ENCODE measurements at places on chromosomes 11 and 22.

DNA sequence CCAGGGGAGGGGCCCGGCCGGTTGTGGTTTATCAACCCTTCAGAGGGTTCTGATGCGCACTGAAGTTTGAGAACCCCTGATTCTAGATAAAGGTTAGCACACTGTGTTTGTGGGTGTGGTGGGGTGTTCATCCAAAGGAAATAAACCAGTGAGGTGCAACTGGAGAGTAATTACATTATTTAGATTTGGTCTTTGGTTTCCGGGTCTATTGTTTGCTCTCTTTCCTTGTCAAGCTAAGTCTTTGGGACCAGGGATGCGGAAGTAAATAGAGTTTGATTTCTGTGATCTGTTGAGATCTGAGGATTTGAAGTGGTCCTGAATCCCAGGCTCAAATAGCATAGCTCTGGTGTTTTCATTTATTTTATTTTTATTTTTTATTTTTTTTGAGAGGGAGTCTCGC is 50.5 kb upstream of the CLMP start:
- no peak for DNase-seq

DNA sequence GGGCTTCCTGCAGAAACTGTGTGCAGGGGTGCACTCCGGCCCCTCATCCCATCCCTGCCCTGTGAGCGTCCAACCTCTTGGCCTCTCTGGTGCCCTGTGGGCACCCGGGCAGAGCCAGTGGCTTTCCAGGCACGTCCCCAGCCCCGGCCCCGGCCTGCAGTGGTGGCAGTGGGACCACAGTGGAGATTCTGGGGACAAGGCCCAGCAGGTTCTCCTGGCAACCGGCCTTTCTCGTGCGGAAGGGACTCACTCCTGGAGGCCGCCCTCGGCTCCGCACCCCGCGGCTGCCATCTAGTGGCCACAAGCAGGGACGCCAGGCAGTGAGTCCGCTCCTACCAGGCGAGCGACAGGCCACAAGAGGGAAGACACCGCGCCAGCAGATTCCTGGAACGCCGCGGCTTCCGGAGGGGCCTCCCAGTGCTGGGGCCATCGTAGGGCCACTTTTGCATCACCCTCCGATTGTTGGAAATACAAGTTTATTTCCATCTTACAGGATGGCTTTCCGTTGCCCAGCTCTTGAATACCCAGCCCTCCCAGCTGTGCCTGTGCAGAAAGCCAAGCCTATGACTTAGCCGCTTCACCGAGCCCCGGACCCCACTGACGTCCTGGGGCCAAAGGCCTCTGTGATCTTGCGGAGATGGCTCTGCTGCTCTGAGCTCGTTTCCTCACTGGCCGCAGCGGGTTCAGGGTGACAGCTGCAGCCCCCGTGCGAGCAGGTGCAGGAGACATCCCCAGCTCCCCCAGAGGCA is 357.3 kb downstream of the CTTN start:
- peak; percentile 77 for DNase-seq

DNA sequence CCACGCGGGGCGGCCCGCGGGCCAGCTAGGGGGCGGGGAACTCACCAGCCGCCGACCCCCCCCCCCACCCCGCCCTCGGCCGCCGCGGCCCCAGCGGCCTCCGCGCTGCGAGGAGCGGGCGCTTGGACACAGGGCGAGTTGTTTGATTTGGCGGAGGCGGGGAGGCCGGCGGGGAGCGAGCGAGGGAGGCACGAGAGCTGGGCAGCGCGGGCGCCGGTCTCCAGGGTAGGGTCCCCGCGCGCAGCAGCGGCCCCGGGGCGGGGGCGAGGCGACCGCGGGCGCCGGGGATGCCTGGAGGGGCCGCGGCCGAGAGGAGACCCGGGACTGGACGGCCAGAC is 64.4 kb downstream of the NAV2 start:
- peak; percentile 40 for DNase-seq

GRCh38 chr11:109422870-109423465 is 978 bp downstream of the C11orf87 start:
- DNase-seq: no peak

All from transverse colon (tissue), 4 donors.